ENCODE measurements at places on chromosomes 12 and 14. TPM values are rescaled to one million over a fixed set of nuclear protein-coding genes. Genes with fewer than 3 reads are reported as not detected.
A peak's percentile ranks its signal among the peaks of the same experiment; 100 is the strongest.

GALNT16 gene
- 4.1 TPM for total RNA-seq

CLEC7A gene
- total RNA-seq, result under 0.01 TPM

ACVRL1 gene
- total RNA-seq, result 11.5 TPM

DHRS2 gene
- total RNA-seq, result 0.29 TPM

RHEBL1 gene
- 0.72 TPM for total RNA-seq

GRCh38 chr14:99192028-99192621, 79.9 kb downstream of the BCL11B start:
- DNase-seq, result peak; percentile 93
- H3K27me3 ChIP-seq, result no peaks in the 10 kb centered on the region
- H3K4me1 ChIP-seq, result peaks cover 8% of the 10 kb centered on the region
- no peaks in the 10 kb centered on the region for H3K36me3 ChIP-seq

DNA sequence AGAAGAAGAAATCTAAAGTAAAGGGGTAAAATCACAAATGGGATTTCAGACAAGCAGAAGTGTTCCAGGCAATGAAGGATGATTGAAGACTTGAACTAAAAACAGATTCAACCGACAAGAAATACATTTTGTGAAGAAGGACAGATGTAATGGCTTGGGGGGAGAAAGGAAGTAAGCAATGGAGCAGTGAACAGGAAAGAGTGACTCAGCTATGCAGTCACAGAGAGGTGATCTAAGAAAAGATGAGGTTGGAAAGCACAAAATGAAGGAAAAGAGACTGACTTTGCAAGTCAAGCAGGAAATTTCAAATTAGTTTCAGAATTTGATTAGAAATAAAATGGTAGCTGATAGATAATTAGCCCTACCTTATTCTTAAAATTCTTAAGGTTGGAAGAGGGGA, 66.5 kb downstream of the PUS7L start:
- H3K4me1 ChIP-seq, result no peaks in the 10 kb centered on the region
- H3K27ac ChIP-seq, result no peak overlapping the region

- H3K4me3 ChIP-seq, result no peak overlapping the region
- H3K27me3 ChIP-seq, result no peaks in the 10 kb centered on the region
- DNase-seq, result no peak
- H3K36me3 ChIP-seq, result no peaks in the 10 kb centered on the region
- H3K27ac ChIP-seq, result no peak overlapping the region
Observed at GRCh38 chr12:62806893-62807292, 128.1 kb downstream of the PPM1H start.

DNA sequence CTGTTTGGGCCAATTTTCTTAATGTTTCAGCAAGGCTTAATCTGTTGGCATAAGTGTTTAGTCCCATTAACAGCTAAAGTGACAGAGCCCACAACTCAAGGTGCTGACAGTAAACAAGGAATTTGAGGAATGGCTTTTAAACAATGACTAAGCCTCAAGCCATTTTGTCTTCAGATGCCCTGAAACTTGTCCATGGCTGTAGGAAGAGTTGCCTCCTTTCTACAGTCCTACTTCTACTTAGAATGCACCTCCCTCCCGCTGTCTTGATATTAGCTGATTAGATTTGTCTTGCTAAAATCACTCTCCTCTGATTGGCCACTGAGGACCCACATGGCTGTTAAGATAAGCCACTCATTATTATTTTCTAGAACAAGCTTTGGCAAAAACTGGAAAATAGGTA, 188.4 kb upstream of the OTX2 start:
- no peak overlapping the region for H3K4me3 ChIP-seq
- no peaks in the 10 kb centered on the region for H3K36me3 ChIP-seq
- no peaks in the 10 kb centered on the region for H3K27me3 ChIP-seq

DNA sequence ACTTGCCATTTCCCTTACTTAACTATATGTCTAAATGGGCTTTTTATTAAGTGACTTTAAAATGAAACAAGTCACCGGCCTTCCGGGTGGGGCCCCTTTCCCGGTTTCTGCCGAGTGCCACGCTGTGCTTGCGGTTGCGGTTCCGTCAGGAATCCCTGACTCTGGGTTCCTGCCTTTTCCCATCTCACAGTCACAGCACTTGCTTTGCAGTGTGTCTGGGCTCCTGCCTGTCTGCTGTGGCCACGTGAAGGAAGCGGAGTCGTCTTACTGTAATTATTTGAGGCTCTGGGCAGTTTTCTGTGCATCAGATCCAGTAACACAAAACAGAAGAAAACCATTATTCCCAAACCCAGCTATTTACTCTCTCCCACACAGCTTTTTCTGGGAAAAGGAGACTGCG, 44.0 kb upstream of the FRMD6 start:
- peak overlapping the region; percentile 96 for H3K27ac ChIP-seq
- no peaks in the 10 kb centered on the region for H3K27me3 ChIP-seq
- peak overlapping the region; percentile 20 for H3K4me3 ChIP-seq
- no peaks in the 10 kb centered on the region for H3K36me3 ChIP-seq
- peaks cover 68% of the 10 kb centered on the region for H3K4me1 ChIP-seq

DNA sequence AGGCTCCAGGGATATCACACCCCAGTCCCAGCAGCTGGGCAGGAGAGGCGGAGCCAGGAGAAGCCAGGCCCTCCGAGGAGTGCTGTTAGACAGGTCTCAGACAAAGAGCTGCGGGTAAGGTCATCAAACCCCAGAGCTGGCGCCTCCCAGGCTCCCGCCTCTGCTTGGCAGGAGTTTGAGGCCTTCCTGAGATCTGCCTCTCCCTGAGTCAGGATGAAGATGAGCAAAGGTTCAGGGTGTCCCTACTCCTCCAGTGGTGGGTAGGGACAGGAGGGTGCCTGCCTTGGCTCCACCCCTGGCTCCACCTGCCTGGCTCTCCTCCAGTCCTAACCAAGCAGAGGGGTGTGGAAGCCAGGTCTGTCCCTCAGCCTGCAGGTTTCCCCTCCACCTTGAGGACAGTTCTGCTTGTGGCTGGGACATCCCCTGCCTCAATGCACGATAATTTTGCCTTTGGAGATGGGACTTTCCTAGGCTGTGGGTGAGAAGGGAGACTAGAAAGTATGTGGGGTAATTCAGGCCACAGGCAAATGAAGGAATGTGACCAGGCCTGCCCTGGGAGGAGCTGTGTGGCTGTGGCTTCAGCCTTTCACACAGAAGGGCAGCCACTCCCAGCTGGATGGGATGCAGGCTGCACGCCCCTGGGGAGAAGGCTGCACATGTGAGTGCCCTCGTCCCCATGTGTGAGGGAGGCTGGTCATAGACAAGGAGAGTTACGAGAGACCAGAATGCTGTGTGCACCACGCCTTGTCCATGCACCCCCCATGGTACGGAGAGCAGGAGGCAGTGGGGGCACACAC, 2.2 kb downstream of the PLEKHG6 start:
- peaks cover 10% of the 10 kb centered on the region for H3K4me1 ChIP-seq
- no peak overlapping the region for H3K27ac ChIP-seq
- peak; percentile 91 for DNase-seq
- H3K36me3 ChIP-seq, result no peaks in the 10 kb centered on the region

DNA sequence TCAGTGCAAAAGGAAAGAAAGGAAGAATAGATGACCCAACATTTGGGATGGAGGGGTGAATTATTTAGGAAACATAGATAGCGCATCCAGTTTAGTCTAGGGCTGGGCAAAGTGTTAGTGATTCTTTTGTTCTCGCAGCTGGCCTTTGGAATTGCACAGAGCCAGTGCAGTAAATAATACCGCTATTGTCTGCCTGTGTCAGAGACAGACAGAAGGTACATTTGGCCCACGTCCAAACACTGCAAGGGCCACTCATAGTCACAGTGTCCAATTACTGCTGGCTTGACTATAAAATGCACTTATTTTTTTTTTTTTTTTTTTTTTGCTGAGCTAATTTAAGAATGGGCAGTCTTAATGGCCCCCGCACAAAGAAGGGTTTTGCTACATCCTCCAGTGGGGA, 638.6 kb downstream of the BCL11B start:
- no peaks in the 10 kb centered on the region for H3K36me3 ChIP-seq
- no peak overlapping the region for H3K4me3 ChIP-seq
- no peak overlapping the region for H3K27ac ChIP-seq
- no peaks in the 10 kb centered on the region for H3K4me1 ChIP-seq
- no peaks in the 10 kb centered on the region for H3K27me3 ChIP-seq

DNA sequence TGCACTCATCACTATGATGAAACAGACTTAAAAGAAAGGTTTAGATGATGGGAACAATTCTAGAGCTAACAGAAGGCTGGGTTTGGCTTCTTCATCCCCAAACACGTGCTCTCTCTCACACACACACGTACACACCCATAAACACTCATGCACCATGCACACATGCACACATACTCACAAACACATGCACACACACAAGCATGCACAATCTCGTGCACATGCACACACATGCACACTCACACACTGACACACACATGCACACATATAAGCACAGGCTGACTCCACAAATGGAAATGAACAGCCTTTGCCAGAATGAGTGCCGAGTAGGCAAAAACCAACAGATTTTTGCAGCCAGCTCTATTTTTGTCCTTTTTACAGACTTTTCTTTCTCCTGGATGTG, 1571.6 kb downstream of the AACS start:
- no peak overlapping the region for H3K4me3 ChIP-seq
- no peak for DNase-seq
- no peaks in the 10 kb centered on the region for H3K4me1 ChIP-seq
- H3K36me3 ChIP-seq, result no peaks in the 10 kb centered on the region
- H3K27me3 ChIP-seq, result no peaks in the 10 kb centered on the region

DNA sequence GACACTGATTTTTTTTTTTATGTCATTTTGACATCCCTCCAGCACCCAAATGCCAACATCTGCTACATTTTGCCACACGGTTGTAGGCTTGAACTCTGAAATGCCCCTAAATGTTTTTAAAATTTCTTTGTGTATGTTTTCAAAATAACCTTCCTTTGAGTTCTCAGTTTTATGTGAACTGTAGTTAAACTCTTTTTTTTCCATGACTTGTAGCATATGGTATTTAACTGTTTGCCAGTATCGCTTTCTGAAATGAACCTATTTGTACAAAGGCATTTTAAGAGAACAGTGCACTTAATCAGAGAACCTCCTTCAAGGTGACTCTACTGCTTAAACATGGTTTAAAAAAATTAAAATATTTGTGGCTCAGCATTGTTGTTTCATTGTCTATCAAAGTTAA, 61.5 kb downstream of the PDE3A start:
- no peaks in the 10 kb centered on the region for H3K36me3 ChIP-seq
- H3K27me3 ChIP-seq, result no peaks in the 10 kb centered on the region
- H3K4me3 ChIP-seq, result no peak overlapping the region
- DNase-seq, result peak; percentile 38

DNA sequence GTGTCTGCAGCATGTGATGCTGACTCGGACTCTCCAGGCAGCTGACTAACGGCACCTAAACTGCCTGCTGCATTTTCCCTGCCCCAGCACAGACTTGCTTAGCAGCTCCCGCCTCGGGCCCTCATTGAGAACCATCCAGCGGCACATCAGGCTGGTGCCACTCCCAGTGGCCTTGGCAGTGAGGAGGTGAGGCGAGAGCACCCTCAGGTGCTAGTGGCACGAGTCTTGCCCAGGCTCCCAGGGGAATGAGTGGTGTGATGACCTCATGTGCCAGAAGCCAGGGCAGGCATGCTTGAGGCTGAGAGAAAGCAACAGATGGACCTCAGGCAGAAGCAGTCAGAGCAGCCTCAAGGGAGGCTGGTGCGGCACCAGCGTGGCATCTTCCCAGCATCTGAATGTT, 60.2 kb downstream of the PRKCH start:
- H3K4me1 ChIP-seq, result no peaks in the 10 kb centered on the region
- H3K27me3 ChIP-seq, result peaks cover 40% of the 10 kb centered on the region
- H3K36me3 ChIP-seq, result no peaks in the 10 kb centered on the region
- H3K27ac ChIP-seq, result no peak overlapping the region
- H3K4me3 ChIP-seq, result no peak overlapping the region

- H3K27ac ChIP-seq, result no peak overlapping the region
- H3K4me1 ChIP-seq, result peaks cover 8% of the 10 kb centered on the region
- H3K4me3 ChIP-seq, result no peak overlapping the region
- H3K27me3 ChIP-seq, result no peaks in the 10 kb centered on the region
- no peak for DNase-seq
Observed at GRCh38 chr12:76939701-76940100, 60.9 kb upstream of the CSRP2 start.

- no peak overlapping the region for H3K27ac ChIP-seq
- H3K27me3 ChIP-seq, result no peaks in the 10 kb centered on the region
- H3K36me3 ChIP-seq, result no peaks in the 10 kb centered on the region
- DNase-seq, result no peak
Observed at GRCh38 chr12:2382370-2383155, 329.8 kb downstream of the CACNA1C start.

DNA sequence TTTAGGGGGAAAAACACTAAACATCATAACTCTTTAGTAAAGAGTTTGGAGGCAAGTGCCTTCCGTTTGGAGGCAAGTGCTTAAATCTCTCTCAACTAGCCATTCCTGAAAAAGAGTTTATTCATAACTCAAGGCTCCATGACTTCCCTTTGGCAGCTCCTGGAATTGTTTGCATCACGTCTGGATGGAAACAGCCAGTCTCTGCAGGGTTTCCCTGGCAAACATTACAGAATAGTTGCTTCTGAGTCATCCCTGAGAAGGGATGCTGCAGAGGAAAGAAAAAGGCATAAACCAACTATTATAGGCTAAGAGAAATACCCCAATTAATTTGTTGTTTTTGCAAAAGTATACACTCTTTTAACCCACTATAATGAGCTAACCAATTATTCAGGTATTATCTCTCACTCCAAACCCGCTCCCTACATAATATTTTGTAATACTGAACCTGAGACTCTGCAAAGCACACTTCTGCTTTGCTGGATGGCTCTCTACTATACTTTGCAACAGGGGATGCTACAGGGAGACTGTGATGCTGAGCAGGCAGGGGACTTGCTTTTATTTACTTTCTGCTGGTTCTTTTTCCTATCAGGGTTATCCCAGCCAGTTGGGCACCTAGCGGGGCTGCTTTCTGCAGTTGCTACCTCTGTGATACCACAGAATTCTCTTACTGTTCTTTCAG, 497.7 kb downstream of the FUT8 start:
- H3K4me1 ChIP-seq, result no peaks in the 10 kb centered on the region
- DNase-seq, result no peak
- no peaks in the 10 kb centered on the region for H3K36me3 ChIP-seq
- H3K27me3 ChIP-seq, result no peaks in the 10 kb centered on the region
- H3K27ac ChIP-seq, result no peak overlapping the region

- H3K4me3 ChIP-seq, result no peak overlapping the region
- DNase-seq, result no peak
- H3K27me3 ChIP-seq, result no peaks in the 10 kb centered on the region
- no peaks in the 10 kb centered on the region for H3K36me3 ChIP-seq
Observed at GRCh38 chr12:32906399-32907165, 10.0 kb upstream of the PKP2 start.

GRCh38 chr14:84129007-84129406, 1400.9 kb upstream of the FLRT2 start:
- H3K4me3 ChIP-seq, result no peak overlapping the region
- no peak for DNase-seq
- no peaks in the 10 kb centered on the region for H3K36me3 ChIP-seq
- H3K27ac ChIP-seq, result no peak overlapping the region
- no peaks in the 10 kb centered on the region for H3K4me1 ChIP-seq
- H3K27me3 ChIP-seq, result no peaks in the 10 kb centered on the region
